ENCODE measurements at places on chromosomes 12 and 14. TPM values are rescaled to one million over a fixed set of nuclear protein-coding genes. Genes with fewer than 3 reads are reported as not detected.

The ARMH4 gene
- 5.2 TPM for total RNA-seq

The HOXC6 gene
- 0.36 TPM for total RNA-seq

The MMP19 gene
- total RNA-seq = 24.7 TPM

DNA sequence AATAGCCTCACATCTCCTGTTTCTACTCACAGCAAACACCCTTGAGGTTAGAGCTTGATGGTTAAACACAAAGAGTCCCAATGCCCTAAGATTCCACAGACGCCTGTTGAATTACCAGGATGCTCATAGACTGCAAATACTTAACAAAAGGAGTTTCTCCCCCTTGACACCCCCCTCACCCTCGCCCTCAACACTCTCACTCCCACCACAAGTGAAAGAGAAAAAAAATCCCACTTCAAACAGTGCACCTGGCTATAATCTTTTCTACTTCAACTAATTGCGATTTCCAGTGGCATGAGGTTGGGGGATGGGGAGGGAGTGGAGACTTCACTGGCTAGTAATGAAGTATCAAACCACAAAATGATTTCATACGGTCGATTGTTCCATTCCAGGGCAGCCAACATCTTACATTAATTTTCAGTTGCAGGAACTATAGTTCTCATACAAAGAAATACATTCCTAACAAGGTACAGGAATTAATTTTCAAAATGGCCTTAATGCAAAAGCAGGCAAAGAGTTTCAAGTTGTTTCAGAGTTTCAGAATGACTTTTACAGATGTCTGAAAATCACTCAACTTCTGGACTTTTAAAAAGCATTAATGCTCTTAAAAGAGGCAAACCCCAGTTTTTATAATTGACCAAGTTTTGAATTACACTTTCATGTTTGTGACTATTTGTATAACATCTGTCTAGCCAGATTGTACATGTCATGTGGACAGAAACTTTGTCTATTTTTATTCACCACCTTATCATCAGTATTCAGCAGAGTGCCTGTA, 390.7 kb downstream of the C12orf75 start:
- no peak overlapping the region for H3K4me3 ChIP-seq
- no peak for DNase-seq
- no peak overlapping the region for H3K27ac ChIP-seq
- H3K27me3 ChIP-seq = peaks cover 1% of the 10 kb centered on the region
- peaks cover 13% of the 10 kb centered on the region for H3K4me1 ChIP-seq

- H3K27me3 ChIP-seq = peaks cover 27% of the 10 kb centered on the region
- no peak for DNase-seq
- no peak overlapping the region for H3K27ac ChIP-seq
- no peaks in the 10 kb centered on the region for H3K36me3 ChIP-seq
- H3K4me1 ChIP-seq = no peaks in the 10 kb centered on the region
- H3K4me3 ChIP-seq = no peak overlapping the region
Observed at GRCh38 chr14:92874962-92875661, 47.8 kb upstream of the CHGA start.

DNA sequence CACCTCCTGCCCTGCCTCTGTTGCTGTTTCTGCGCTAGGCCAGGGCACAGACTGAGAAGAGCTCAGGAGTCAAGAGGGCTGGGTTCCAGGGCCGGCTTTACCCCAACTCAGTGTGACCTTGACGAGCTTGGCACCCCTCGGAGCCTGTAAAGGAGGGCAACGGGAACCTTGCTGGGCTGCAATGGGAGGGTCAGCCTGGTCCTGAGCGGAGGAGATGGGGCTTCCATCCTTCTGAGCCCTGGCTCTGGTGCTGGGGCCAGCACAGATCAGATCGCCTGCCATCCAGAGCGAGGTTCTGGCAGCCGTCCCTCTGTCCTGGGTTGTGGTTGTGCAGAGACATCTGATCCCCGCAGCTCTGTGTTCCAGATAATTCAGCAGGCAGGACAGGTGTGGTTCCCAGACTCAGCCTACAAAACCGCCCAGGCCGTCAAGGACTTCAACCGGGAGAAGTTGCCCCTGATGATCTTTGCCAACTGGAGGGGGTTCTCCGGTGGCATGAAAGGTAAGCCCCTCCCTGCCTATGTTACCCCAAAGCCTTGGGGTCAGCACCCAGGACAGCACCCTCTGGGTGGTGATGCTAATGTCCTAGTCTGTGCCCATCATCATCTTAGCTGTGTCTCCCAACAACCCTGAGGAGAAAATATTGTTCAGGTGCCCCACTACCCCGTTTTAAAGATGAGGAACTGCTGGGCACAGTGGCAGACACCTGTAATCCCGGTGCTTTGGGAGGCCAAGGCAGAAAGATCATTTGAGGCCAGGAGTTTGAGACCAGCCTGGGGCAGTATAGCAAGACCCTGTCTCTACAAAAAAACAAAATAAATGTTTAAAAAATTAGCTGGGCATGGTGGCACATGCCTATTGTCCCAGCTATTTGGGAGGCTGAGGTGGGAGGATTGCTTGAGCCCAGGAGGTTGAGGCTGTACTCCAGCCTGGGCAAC, 50.2 kb downstream of the FOXN4 start:
- DNase-seq = no peak
- no peaks in the 10 kb centered on the region for H3K36me3 ChIP-seq
- no peak overlapping the region for H3K4me3 ChIP-seq
- no peaks in the 10 kb centered on the region for H3K4me1 ChIP-seq

- H3K36me3 ChIP-seq = no peaks in the 10 kb centered on the region
- DNase-seq = no peak
- no peaks in the 10 kb centered on the region for H3K27me3 ChIP-seq
- H3K27ac ChIP-seq = no peak overlapping the region
Observed at GRCh38 chr12:91965781-91966180, 179.9 kb downstream of the BTG1 start.

DNA sequence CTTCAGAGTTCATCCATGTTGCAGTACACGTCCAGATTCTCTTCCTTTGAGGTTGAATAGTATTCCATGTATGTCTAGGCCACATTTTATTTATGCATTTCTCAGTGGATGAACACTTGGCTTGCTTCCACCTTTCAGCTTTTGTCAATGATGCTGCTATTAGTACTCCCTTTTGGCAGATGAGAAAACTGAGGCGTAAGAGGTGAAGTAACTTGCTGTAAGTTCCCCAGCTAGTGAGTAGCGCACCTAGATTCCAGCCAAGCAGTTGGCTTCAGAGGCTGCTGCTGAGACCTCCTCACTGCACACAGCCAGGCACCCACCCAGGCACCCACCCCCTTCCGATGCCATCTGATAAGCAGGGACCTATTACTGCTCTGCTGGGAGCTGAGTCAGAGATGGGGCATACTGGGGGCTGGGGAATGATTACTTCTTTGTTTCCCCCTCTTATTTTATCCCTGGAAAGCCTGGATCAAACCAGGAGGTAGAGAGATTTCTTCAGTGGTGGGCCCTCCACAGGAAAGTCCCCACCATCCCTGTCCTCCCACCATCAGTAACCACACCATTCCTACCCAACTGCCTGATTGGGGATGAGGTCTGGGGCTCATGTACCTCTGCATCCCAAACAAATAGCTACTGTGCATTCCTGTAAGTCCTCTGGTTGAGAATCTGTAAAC, 234.6 kb downstream of the PCNX1 start:
- peaks cover 4% of the 10 kb centered on the region for H3K36me3 ChIP-seq
- peak; percentile 45 for DNase-seq
- H3K27me3 ChIP-seq = no peaks in the 10 kb centered on the region
- peaks cover 63% of the 10 kb centered on the region for H3K4me1 ChIP-seq

DNA sequence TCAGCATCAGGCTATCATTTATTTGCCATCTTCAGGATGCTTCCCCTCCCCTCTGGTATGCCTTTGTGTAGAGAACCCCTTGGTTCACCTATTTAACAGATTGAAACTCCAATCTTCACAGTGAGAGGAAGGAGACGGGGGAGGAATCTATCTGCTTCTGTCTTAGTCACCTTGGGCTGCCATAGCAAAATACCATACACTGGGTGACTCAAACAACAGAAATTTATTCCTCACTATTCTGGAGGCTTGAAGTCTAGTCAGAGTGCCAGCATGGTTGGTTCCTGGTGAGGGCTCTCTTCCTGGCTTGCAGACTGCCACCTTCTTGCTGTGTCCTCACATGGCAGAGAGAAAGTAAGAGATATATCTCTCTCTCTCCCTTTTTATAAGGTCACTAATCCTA, 13.5 kb upstream of the EML1 start:
- peak overlapping the region; percentile 88 for H3K27ac ChIP-seq
- peaks cover 55% of the 10 kb centered on the region for H3K4me1 ChIP-seq
- H3K36me3 ChIP-seq = peaks cover 39% of the 10 kb centered on the region
- no peak overlapping the region for H3K4me3 ChIP-seq
- peak; percentile 87 for DNase-seq

- 0 out of 2 replicates have a peak, but pooled peaks cover 4% of the 10 kb centered on the region for H3K36me3 ChIP-seq
- H3K27ac ChIP-seq = no peak overlapping the region
- peaks cover 21% of the 10 kb centered on the region for H3K4me1 ChIP-seq
- H3K27me3 ChIP-seq = no peaks in the 10 kb centered on the region
- H3K4me3 ChIP-seq = no peak overlapping the region
Observed at GRCh38 chr12:101819467-101819866, 11.3 kb downstream of the GNPTAB start.

- H3K27ac ChIP-seq = no peak overlapping the region
- H3K4me3 ChIP-seq = peak overlapping the region; percentile 78
- H3K36me3 ChIP-seq = peaks cover 31% of the 10 kb centered on the region
- DNase-seq = no peak
- H3K27me3 ChIP-seq = peaks cover 65% of the 10 kb centered on the region
- H3K4me1 ChIP-seq = peaks cover 39% of the 10 kb centered on the region
Observed at GRCh38 chr14:37587881-37588666, 7.0 kb downstream of the FOXA1 start.

DNA sequence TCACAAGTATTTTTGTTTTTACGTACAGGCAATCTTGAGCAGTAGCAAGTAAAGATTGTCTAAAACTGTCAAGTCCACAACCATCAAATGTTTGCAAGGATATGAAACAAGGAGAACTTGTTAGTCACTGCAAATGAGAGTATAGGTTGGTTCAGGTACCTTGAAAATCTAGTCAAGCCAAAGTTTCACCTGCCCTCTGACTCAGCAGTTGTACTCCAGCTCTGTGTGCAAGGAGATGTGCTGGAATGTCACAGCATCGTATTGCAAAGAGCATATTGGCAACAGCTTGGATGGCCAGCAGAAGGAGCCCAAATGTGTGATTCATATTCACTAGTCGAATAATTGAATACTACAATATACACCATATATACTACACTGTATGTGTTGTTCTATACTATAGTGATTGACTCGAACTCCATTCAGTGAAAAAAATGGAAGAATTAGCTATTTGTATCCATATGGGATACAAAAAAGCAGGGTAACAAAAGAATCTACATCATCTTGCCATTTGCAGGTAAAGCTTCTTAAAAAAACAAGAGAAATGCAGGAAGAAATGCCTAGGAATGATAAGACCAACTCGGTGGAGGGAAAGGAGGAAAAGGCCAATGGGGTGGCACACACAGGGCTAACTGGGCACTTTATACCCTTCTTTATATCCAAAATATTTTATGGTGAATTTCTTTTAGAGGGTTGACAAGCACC, 44.0 kb downstream of the EID3 start:
- peak overlapping the region; percentile 77 for H3K27ac ChIP-seq
- peaks cover 67% of the 10 kb centered on the region for H3K4me1 ChIP-seq
- DNase-seq = no peak
- H3K27me3 ChIP-seq = peaks cover 57% of the 10 kb centered on the region
- 0 out of 2 replicates have a peak overlapping the region, but pooled peaks have one; percentile 24 for H3K4me3 ChIP-seq
- H3K36me3 ChIP-seq = peaks cover 61% of the 10 kb centered on the region

DNA sequence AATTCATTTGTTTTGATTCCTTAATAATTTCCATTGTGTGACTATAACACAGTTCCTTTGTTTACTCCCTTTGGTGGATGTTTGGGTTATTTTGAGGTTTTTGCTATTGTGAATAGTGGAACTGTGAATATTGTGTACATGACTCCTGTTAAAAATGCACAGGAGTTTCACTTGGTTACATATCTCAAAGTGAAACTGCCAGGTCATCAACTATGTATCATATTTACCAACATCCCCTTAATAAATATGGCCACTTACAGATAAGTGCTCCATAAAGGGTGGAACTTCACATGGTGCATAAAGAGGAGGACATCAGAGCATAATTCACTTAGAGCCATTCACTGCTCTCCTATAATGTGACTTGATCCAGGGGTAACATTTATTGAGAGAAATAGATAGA, 328.9 kb downstream of the SEC23A start:
- H3K4me3 ChIP-seq = no peak overlapping the region
- no peak for DNase-seq
- no peaks in the 10 kb centered on the region for H3K36me3 ChIP-seq
- no peak overlapping the region for H3K27ac ChIP-seq

- H3K4me3 ChIP-seq = no peak overlapping the region
- no peaks in the 10 kb centered on the region for H3K27me3 ChIP-seq
- H3K36me3 ChIP-seq = peaks cover 4% of the 10 kb centered on the region
- H3K4me1 ChIP-seq = peaks cover 23% of the 10 kb centered on the region
- no peak overlapping the region for H3K27ac ChIP-seq
Observed at GRCh38 chr14:99875421-99875820, 82.2 kb downstream of the EML1 start.

Measured in HFFc6 (cell line).